Renal cortex interstitium (tissue), 15 donors: ENCODE measurements at places on chromosomes 16 and 17. TPM values are rescaled to one million over a fixed set of nuclear protein-coding genes. Genes with fewer than 3 reads are reported as not detected.

Gene HBA1
- polyA plus RNA-seq: 1,202 TPM

DNA sequence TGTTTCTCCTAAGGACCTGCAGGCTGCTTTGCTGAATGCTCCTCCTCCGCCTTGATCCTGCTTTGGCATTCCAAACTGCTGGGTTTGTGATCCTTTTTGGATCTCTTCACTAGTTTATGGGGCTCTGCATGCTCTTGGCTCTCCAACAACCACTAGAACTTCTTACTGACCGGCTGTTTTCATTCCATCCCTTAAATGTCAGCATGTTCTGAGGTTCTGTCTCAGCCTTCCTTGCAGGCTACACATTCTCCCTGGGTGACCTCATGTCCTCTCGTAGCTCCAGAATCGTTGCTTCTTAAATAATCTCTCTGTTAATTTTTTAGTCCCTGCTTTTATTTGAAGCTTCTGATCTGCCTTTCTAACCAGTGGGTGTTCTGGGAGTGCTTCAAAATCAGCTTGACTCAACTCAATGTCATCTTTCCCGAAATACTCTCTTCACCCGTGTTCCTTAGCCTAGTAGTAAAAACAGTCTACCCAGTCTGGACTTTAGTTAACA, 119.0 kb upstream of the HS3ST2 start:
- DNase-seq: no peak

GRCh38 chr16:69193855-69194254, 6.9 kb downstream of the SNTB2 start:
- DNase-seq: no peak

DNA sequence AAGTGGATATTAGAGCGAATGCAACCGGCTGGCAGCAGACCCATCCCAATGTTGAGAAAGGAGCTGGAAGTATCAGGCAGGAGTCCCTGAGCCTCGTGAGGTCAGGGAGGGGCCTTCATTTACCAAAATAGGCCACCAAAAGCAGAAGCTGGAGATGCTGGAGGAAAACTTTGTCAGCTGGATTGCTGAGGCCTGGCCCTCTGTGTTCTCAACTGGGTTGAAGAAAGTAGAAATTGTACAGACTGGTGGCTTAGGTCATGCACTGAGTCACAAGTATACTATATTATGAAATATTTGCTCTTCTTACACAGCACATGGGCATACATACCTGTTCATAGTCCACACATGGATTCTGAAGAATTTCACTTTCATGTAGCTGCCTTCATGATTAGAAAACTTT, 23.2 kb upstream of the TEKT3 start:
- no peak for DNase-seq

DNA sequence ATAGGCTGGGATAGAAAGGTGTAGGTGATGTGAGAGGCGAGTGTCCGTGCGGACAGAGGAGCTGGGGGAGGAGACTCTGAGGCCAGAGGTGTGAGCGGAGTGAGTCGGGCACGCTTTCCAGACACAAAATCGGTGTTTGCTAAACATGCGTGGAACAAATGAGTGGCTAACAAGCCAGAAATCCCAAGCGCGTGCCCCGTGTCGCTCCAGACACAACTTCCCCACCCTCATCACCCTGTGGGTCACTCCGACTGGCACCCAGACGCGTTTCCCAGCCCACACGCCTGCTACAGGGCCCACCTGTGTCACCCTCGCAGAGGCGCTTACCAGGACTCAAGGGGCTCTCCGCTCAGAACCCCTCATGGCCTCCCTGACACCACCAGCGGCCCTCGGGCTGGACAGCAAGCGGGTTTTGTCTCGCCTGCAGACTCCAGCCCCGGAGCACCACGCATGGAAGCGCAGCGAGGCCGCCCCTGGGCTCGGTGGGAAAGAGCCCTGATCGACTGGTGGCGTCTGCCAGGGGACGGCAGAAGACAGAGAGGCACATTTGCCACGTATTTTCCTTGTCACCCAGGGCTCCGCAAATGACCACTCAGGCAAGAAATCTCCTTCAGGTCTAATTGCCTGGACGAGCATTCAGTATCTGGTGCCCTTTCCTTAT, 6.0 kb upstream of the RPH3AL start:
- no peak for DNase-seq

DNA sequence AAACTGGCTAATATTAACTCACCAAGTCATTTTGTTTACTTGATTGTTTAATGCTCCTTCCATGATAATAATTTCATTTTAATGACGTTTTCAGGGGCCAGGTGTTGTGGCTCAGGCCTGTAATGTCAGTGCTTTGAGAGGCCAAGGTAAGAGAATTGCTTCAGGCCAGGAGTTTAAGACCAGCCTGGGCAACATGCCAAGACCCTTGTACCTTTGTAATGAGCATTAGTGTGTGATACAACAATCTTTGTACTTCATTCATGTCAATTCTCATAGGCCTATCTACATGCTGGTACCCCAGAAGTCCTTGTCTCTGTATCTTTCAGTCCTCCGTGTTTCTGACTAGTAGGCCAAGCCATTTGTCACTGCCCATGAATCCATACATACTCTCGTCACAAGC, 296.9 kb downstream of the ZFHX3 start:
- DNase-seq: no peak

DNA sequence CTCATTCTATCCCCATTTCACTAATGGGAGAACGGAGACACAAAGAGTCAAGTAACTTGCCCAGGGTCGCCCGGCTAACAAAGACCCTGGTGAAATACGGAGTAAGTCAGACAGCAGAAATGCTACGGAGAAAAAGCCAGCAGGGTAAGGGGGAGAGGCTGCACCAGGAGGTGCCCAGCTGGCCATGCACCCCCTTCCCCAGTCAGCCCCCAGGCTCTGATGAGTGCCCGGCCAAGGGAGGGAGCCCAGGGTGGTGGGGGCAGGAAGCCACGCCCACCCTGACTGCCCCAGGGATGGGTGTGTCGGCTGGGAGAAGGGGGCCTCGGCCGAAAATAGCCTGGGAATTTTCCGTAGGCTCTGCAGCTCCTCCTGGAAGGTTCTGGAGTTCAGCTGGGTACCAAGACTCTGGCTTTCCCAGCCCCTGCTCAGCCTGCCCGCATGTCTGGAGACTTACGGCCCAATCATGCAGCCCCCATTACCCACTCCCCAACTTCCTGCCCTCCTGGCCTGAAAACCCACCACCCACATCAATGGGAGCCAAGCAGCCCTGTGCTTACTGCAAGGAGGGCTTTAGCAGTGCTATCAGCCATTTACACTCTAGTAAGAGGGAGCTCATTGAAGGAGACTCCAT, 4.2 kb downstream of the CARHSP1 start:
- DNase-seq: no peak

- no peak for DNase-seq
These were observed 23.9 kb upstream of the HEATR6 start for GRCh38 chr17:60102632-60103096.
